ENCODE measurements at places on chromosomes 3 and 15. TPM values are rescaled to one million over a fixed set of nuclear protein-coding genes. Genes with fewer than 3 reads are reported as not detected.

TXNRD3 gene
- total RNA-seq, result 14.4 TPM

KY gene
- total RNA-seq, result 1.7 TPM

GXYLT2 gene
- 7.7 TPM for total RNA-seq

HRG gene
- not detected for total RNA-seq

GABRB3 gene
- total RNA-seq, result 12.4 TPM

MEX3B gene
- 0.73 TPM for total RNA-seq

IDH2 gene
- 98.1 TPM for total RNA-seq

CLRN1 gene
- not detected for total RNA-seq

Data from prostate gland (tissue), 2 donors.